Fibroblast of skin of left quadriceps (primary cell): ENCODE measurements at places on chromosomes 11 and 22.
A peak's percentile ranks its signal among the peaks of the same experiment; 100 is the strongest.

DNA sequence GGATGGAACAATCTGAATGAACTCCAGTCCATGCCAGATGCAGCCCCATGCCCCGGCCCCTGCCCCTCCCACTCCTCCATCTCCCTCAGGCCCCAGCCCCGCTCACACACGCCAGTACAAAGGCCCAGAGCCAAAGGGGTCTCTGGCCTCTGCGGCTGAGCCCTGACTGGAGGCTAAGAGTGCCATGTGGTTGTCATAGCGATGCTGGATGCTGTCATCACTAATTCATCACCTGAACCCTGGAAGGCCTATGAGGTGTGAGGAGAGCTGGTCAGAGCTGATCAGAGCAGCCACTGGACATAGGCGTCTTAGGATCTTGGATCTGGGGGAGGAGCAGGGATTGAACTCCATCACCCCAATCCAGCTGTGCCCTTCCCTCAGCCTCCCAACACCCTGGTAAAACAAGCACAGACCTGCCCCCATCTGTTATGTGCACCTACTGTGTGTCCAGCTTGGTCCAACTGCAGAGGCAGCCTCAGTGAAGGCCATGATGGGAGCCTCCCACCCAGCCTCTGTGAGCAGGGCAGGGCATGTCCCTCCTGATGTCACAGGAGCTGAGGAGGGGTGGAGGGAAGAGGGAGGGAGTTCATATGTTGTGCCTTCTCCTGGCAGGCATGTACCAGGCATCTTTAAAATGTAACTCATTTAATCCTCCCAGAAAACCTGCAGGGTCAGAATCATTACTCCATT lies 16.7 kb downstream of the PDE2A start:
- DNase-seq: no peak

DNA sequence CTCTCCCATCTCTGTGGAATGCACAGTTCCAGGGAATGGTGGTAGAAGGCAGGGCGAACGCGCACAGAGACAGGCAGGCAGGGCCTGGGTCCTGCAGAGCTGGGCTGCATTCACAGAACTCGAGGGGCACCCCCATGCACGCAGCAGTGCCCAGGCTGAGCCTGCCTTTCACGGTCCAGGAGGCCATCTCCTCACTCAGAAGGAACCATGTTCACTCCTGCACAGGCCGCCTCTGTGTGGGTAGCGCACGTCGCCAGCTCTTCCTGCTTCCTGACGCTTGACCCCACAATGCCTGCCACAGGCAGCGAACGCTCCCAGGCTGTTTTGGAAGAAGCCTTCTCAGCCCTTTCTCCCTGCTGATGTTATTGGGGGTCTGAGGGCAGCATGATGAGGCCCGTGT lies 98.8 kb upstream of the BID start:
- no peak for DNase-seq

GRCh38 chr11:133895551-133895950 lies 50.2 kb upstream of the SPATA19 start:
- DNase-seq: no peak

DNA sequence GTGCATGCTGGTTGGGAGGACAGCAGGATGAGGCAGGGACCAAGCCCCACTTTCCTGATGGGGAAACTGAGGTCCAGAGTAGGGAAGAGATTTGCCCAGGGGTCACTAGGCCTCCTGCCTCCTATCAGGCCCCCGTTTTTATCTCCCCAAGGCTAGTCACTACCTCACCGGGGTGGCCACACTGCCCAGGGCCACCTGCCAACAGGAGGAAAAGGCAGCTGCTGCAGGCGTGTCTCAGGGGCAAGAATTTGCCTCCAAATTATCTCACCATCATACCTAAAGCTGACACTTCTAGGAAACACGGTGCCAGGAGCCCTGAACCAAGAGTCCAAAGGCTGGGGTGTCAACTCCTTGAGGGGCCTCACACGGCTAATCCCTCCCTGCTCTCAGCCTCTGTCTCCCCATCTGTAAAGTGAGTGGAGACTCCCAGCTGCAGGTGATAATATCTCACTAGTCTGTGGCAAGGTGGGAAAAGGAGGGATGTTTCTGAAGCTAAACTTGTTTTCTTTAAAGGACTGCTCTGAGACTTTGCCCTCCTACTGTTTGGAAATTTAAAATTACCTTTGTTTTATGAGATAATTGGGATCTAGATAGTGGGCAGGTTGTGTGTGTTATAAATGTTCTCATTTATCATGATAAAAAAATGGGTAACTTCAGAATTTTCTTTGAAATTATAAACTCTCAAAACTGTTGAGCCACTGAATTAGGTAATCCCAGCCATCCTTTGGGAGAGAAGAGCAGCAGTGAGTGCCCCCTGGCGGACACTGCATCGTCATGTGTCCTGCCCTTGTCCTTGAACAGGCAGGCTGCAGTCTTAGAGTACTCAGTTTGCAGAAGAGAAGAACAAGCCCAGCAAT lies 60.0 kb downstream of the MYO7A start:
- DNase-seq: peak; percentile 40

DNA sequence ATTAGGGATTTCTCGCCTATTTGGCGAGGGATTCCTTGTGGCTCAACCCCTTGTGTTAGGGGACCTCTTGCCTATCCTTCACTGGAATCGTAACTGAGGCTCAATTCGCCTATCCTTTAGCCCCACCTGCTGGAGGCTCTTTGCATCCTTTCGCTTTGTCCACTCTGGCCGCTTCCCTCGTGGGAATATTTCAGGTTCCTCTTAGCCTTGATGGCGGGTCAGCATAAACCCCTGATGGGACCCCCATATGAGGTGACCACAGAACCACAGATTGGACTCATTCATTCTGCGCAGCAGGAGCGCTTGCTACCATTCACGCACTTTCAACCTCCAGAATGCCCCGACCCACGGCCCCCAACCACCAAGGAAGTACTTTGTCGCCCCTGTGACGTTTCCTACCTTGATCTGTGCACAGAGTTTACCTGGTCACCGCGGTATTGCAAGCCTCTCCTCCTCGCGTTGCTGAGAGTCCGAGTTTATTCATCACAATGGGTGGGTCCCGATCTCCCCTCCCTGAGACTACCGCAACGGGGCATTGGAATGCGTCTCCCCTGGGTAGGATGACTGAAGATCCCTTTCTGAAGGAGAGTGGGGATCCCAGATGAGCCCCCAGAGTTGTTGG lies at the start of gene OR52N2:
OR52N2 (plus strand) TSS at position 425 of the 622 bp plus-strand sequence. CDS start 11,412 bp downstream, outside the sequence.
- peak; percentile 36 for DNase-seq

- peak; percentile 10 for DNase-seq
Observed at GRCh38 chr22:43273902-43274484, 69.2 kb downstream of the SCUBE1 start.

GRCh38 chr22:24335496-24335895 lies 64.9 kb downstream of the SPECC1L start:
- no peak for DNase-seq

DNA sequence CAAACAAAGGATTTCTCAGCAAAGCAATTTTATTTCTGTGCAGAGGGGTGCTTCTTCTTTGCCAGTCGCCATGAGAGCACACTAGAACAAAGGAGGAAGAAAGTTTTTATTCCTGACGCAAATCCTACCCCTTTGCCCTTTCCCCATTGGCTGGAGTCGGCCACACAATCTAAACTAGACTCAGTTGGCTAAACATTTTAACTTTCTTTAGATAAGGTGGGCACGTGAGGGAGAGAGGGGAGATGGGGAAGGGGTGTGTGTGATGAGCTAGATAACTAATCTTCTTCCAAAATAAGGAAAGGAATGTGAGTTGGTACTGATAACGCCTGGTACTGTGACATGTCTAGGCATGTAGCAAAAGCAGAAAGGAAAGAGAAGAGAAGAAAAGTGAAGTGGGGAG lies 626 bp downstream of the TRIM22 start:
- DNase-seq: no peak

- DNase-seq: no peak
Observed at GRCh38 chr11:94717667-94718066, 50.5 kb upstream of the AMOTL1 start.
